T47D (cell line): ENCODE measurements at places on chromosomes 16 and 17.

DNA sequence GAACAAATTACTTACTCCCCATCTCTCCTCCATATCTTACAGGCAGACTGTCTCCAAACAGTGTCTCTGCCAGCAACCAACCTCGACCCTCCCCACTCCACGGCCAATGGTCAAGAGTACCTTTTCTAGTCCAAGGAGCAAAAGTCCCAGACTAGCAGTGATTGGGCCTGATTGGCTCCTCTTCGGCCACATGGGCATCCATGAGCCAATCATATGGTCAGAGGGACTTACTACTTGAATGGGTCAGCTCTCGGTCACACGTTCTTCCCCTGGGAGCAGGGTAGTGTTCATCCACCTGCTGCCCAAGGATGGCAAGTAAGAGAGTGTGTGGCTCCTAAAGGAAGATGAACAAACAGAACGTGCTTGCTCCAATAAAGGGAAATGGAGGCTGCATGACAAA, 84.6 kb downstream of the C16orf78 start:
- DNase-seq, result no peak

GRCh38 chr17:58870747-58871146, 115.1 kb downstream of the PPM1E start:
- DNase-seq, result peak; percentile 20

DNA sequence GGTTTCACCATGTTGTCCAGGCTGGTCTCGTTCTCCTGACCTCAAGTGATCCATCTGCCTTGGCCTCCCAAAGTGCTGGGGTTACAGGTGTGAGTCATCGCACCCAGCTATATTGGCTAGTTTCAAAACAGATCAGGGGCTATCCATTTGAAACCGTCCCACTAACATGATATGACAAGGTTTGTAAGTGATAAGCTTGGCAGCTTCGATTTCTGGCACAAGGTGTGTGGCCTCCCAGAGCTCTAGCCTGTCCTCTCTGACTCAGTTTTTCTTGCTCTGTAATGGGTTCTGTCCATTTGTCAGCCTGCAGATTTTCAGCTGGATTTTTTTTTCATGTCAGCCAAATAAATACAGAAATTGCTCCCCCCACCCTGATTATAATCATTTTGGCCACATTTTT, 31.8 kb upstream of the TENT4B start:
- DNase-seq, result no peak

GRCh38 chr17:74280093-74280513, 6.1 kb downstream of the DNAI2 start:
- DNase-seq, result no peak

GRCh38 chr17:10120109-10120485, 78.3 kb downstream of the GAS7 start:
- no peak for DNase-seq
